Esophagus squamous epithelium (tissue), 5 donors: ENCODE measurements at places on chromosomes 1 and 21. TPM values are rescaled to one million over a fixed set of nuclear protein-coding genes. Genes with fewer than 3 reads are reported as not detected.

GRCh38 chr1:181801617-181802016 is 259.9 kb downstream of the ZNF648 start:
- no peak for DNase-seq

DNA sequence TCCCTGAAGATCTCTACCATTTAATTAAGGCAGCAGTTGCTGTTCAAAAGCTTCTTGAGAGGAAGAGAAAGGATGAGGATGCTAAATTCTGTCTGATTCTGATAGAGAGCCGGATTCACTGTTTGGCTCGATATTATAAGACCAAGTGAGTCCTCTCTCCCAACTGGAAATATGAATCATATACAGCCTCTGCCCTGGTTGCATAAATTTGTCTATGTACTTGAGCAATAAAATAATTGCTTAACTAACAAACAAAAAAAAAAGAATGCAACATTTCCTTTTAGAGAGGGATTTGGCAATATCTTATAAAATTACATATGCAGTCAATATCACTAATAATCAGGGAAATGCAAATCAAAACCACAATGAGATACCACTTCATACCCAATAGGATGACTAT is 26.8 kb downstream of the ALDH9A1 start:
- DNase-seq = no peak

DNA sequence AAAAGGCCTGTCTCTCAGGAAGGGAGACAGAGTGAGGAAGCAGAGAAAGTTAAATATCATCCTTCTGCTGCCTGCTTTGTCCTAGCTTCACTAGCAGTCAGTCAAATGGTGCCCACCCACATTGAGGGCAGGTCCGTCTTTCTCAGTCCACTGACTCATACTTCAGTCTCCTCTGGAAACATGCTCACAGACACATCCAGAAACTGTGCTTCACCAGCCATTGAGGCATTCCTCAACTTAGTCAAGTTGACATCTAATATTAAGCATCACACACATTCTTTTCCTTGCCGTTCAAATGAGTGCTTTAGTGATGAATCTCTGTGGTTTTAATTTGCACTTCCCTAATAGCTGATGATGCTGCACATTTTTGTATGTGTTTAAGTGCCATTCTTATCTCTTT is 777.8 kb upstream of the PRMT6 start:
- DNase-seq = no peak

DNA sequence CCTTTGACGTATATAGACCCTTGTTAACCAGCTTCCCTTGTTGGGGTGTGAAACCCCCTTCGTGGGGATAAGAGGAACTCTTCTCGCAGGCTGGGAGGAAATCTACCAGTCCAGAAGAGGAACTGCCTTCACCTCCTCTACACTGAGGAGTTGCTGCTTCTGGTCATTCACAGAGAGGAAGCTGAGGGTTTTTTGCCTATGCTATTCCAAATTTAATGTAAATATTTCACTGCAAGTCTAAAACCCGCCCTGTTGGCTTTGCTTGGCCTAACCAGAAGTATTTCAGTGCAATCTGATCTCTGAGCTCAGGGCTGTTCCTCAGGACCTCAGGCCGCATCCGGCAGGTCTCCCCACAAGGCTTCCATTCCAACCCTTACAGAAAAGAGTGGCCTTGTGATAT is 150.1 kb downstream of the HIVEP3 start:
- DNase-seq = no peak

DNA sequence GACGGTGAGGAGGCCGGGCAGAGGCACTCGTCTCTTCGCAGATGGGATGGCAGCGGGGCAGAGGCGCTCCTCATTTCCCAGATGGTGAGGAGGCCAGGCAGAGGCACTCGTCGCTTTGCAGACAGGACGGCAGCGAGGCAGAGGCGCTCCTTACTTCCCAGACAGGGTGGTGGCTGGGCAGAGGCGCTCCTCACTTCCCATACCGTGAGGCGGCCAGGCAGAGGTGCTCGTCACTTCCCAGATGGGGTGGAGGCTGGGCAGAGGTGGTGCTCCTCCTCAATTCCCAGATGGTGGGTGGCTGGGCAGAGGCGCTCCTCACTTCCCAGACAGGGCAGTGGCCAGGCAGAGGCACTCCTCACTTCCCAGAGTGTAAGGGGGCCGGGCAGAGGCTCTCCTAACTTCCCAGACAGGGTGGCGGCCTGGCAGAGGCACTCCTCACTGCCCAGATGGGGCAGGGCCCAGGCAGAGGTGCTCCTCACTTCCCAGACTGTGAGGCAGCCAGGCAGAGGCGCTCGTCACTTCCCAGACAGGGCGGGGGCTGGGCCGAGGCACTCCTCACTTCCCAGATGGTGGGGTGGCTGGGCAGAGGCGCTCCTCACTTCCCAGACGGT is 9.9 kb downstream of the TCHHL1 start:
- DNase-seq = no peak

GRCh38 chr1:998995-999724 is 737 bp downstream of the HES4 start:
- no peak for DNase-seq

CD53 gene
- total RNA-seq = 9.4 TPM

DNA sequence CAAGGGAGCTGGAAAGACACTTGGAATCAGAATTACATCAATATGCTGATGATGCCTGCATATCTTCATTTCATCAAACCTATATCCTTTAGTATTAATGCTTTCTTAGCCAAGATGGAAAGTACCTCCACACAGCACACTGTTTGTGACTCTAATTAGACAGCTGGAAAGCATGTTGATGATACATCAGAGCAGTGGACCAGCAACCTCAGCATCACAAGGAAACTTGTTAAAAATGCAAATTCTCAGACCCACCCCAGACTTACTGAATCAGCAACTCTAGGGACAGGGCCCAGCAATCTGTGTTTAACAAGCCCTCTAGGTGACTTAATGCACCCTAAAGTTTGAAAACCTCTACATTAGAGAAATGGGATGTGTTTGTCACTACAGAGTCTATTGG is 332.1 kb downstream of the DPYD start:
- DNase-seq = no peak

DNA sequence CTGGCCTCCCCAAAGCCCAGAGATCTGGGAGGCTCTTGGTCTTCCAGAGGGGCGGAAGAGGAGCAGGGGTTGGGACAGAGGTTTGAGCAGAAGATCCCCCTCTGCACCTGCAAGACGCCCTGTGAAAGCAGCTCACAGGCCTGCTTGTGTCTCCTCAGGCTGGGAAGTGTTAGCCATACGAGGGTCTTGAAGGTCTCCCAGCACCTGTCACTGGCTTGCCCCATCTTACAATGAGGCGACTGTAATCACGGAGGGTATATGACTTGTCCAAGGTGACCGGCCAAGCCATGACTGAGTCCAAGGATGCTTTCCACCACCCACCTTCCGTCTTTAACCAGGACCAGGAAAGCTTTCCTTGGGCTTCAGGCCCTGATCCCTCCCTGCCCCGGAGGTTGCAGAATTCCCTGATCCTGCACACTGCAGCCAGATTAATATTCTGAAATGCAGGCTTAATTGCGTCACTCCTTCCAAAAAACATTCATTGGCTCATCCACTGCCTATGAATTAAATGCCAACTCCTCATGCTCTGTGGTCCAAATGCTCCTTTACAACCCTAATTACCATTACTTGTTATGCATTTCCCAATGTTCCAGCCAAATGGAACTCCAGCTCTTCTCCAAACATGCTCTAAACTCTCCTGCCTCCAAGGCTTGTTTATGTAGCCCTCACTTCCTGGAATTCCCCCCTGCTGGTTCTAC is 64.0 kb downstream of the DDX20 start:
- DNase-seq = no peak

GRCh38 chr1:113756461-113756860 is 2.8 kb downstream of the PHTF1 start:
- no peak for DNase-seq

- no peak for DNase-seq
Observed at GRCh38 chr1:224282140-224282539, 47.8 kb downstream of the NVL start.

DNA sequence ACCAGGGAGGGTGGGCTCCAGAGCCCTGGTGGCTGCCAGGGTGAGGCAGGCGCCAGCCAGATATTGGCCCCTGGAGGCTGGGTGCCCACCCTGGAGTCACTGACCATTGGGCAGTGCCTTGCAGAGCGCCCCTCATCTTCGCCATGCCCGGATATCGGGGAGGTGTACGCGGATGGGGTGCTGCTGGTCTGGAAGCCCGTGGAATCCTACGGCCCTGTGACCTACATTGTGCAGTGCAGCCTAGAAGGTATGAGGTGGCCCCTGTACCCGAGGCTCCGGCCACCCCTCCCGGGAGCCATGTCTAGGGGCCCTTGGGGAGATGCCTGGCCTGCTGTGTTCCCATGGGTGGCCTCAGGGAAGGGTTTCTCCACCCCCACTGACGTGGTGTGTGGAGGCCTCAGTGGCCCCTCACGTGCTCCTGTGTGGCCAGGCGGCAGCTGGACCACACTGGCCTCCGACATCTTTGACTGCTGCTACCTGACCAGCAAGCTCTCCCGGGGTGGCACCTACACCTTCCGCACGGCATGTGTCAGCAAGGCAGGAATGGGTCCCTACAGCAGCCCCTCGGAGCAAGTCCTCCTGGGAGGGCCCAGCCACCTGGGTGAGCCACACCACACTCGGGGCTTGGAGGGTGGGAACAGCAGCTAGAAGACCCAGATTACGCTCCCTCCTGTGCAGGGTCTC is 30.9 kb downstream of the TRIM11 start:
- DNase-seq = no peak
